ENCODE measurements at places on chromosomes 12 and 14.

- DNase-seq, result no peak
Measured at GRCh38 chr12:110983811-110984210, 63.4 kb upstream of the MYL2 start.

GRCh38 chr14:58138714-58139482 lies 13.1 kb downstream of the ARMH4 start:
- DNase-seq, result no peak

GRCh38 chr12:66206141-66206540 lies 17.1 kb downstream of the IRAK3 start:
- DNase-seq, result no peak

- DNase-seq, result no peak
Measured at GRCh38 chr14:103377522-103378037, 7.6 kb upstream of the MARK3 start.

DNA sequence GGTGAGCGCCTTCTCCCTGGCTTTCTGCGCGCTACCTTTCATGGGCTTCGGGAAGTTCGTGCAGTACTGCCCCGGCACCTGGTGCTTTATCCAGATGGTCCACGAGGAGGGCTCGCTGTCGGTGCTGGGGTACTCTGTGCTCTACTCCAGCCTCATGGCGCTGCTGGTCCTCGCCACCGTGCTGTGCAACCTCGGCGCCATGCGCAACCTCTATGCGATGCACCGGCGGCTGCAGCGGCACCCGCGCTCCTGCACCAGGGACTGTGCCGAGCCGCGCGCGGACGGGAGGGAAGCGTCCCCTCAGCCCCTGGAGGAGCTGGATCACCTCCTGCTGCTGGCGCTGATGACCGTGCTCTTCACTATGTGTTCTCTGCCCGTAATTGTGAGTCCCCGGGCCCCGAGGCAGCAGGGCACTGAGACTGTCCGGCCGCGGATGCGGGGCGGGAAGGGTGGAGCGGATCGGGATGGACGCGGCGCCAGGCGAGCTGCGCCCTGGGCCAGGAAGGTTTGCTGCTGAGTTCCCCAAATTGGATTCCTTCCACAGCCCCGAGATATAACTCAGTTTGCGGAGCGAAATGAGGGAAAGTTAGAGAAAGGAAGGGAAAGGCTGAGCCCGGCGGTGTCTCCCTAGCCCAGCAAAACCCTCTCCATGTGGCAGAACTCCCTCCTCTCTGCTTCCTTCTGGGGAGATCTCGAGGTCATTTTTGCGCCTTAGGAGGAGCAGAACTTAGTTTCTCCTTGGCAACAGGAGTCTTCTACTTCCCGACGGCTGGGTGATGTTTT lies 972 bp downstream of the PTGDR start:
- DNase-seq, result no peak

DNA sequence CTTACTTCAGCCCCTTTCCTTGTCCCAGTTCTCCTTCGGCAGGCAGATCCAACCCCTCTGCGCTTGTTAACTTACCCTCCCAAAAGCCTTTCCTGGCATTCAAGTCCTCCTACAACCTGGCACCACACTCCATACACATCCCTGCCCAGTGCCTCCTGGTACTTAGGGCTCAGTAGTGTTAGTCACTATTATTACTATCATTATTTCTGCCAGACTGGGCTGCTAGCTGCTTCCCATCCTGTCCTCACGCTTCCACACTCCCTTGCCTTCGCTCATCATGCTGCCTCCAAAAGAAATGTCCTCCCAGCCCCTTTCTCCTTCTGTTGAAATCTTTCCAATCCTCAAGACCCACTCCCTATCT lies 1.6 kb upstream of the HDAC7 start:
- no peak for DNase-seq

GRCh38 chr14:99737451-99737951 lies 53.4 kb downstream of the CYP46A1 start:
- DNase-seq, result no peak

DNA sequence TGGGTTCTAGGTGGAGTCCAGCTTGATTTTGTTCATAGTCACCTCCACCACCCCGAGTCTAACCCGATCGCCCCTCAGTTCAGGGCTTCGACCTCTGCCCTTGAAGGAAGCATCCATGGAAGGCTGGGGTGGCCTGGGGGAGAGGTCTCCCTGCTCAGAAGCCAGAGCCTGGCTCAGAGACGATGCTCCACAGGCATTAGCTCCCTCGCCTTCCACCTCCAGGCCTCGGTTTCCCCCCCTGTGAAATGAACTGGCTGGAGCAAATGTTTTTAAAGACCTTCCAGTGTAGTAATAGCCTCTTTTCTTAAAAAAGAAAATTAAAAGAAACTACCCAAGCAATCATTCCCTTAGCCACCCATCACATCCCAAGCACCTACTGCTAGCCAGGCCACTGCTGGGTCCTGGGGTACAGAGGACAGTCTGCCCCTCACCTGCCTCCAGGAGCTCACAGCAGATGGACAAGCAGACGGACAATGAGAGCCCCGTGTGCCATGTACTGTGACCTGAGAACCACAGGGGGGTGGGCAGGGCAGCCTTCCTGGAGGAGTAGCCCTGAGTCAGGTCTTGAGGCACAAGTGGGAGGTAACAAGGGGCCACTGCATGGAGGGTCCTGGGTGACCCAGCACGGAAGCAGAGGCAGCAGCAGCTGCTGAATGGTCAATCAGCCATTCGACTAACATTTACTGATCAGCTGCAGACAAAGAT lies 42.3 kb upstream of the EML1 start:
- no peak for DNase-seq

- no peak for DNase-seq
Measured at GRCh38 chr14:77498984-77499527, 440 bp upstream of the ISM2 start.

- DNase-seq, result no peak
Measured at GRCh38 chr14:101758913-101759593, 2.5 kb upstream of the PPP2R5C start.

DNA sequence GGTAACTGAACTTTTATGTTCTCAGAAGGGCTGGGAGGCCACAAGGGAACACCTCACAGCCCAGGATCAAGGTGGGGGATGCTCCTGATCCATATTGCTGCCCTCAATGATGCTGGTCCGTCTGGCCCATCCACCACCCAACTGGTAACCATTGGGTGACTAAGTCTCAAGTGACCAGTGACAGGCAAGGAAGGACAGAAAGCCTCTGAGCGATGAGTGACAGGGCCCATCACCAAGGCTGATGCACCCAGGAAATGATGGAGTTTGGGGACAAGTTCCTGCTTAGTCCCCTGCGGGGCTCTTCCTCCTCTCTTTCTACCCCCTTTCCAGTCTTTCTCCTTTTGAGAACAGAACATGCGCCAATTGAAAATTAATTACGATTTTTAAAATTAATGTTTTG lies 2.6 kb upstream of the MMP19 start:
- DNase-seq, result no peak

DNA sequence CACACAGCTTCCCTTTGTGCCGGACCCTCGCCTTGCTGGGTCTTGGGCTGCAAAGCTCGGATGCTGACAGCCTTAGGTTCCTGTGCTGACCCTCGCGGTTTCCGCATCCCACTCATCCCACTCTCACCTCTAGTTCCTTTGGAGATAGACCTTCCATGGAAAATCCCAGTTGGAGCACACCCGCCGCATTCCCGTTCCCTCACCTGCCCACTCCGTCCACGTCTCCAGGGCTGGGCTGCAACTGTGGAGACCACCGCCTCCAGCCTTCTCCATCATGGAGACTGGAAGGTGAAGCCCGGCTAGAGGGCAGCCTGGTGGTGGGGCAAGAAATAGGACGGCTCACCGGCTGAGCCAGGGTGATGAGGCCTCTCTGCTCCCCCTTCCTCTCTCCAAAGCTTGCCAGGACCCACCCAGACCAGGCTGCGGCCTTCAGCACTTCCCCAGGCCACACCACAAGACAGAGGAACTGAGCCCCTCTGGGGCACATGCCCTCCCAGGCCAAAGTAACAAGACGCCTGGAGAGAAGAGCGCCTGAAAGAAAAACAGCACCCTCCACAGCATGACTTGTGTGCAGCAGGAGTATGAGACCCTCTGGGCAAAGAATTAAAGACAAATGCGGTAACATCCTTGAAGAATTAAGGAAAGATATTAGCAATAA lies 15.0 kb downstream of the TMEM121 start:
- no peak for DNase-seq

DNA sequence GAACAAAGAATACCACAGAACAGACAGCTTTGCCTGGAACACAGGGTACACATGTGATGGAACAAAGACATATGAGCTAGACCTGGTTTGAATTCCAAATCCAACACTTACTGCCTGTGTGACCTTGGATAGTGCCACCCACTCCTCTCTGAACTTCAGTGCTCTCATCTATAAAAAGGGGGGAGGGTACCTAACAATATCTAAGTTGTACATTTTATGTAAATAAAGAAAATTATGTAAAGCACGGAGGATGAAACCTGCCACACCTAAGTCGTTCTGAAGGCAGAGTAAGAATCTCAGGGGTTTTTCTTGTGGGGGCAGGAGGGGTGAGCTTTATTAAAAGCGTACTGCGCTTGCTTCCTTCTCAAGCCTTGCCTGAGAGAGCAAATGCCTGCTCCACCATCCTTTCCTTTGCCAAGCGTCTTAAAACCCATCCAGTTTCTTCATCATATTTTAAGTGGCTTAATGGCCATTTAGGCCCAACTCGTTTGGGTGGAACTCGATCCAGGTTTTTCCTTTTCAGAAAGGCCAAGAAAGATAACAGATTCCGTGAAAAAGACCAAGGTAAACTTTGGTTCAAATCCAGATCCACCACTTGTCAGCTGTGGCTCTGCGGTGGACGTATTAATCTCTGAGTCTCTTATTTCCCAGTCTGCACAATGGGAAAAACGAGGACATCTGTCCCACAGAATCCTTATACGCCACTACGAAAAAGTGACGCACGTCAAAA lies 946 bp downstream of the DDX24 start:
- no peak for DNase-seq

- DNase-seq, result no peak
Measured at GRCh38 chr14:92421751-92422150, 91.8 kb upstream of the RIN3 start.

- no peak for DNase-seq
Measured at GRCh38 chr12:123151457-123152454, 866 bp upstream of the PITPNM2 start.

DNA sequence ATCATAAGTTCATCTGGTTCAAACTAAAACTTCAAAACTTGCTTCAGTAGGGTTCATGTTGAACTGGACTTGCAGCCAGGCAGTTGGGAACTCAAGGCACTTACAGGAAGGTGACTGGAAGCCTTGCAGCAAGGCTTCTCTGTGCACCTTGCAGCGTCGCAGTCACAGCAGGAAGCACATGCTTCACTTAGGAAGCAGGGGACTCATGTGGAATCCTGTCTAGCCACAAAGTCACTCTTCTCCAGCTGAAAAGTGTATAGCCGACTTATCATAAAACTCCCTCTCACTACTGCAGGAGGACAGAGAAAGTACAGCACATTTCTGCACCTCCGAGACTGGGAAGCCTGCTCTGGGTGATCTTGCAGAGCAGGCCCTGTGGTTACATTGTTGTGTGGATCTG lies 114.0 kb upstream of the PRB2 start:
- DNase-seq, result no peak

DNA sequence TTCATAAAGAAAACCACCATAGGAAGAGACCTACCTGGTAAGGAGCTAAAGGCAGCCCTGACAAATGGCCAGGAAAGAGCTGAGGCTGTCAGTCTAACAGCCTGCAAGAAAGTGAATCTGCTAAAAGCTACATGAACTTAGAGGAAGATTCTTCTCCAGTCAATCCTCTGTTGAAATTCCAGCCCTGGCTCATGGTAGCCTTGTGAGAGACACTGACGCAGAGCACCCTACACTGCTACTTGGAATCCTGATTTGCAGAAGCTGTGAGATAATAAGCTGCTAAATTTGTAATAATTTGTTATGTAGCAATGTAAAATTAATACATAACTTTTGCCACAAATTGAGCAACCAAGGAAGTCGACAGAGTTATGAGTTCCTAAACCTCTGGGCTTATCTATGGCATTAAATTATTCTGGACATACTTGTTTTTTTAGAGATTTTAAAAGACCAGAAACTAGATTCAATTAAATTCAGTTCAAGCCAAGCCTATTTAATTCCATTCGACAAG lies 257.0 kb downstream of the ETNK1 start:
- DNase-seq, result no peak

GRCh38 chr14:48703728-48704467 lies 882.3 kb downstream of the RPS29 start:
- DNase-seq, result no peak

- DNase-seq, result no peak
Measured at GRCh38 chr14:96688629-96689028, 108.6 kb upstream of the VRK1 start.

GRCh38 chr12:49979791-49980190 lies 7.0 kb downstream of the AQP6 start:
- no peak for DNase-seq

GRCh38 chr12:26195250-26195640 lies at the start of gene SSPN:
SSPN (plus strand) TSS chr12:26195573; CDS start chr12:26195673, 100 bp downstream.
- DNase-seq, result no peak

GRCh38 chr12:12976366-12976765 lies 23.7 kb downstream of the HEBP1 start:
- DNase-seq, result no peak

- DNase-seq, result no peak
Measured at GRCh38 chr12:130530429-130530828, 185.7 kb downstream of the RIMBP2 start.
